ENCODE measurements at places on chromosomes 6 and 20.

DNA sequence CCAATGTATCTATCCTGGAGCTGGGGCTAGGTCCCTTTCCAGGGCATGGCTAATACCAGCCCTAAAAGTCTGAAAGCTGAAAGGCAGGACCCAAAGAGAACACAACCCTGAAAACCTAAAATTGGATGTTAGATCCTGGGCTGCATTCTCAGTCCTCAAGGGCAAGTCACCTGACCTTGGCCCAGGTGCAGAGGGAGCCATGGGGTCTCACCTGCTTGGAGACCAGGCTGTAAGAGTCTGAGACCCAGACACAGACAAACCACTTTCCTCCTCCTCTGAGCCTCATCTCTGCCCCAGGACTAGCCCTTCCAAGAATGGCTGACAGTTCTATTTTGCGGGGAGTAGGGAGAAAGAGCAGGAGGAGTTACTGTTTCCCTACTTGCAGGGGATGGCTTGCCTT lies 60.0 kb downstream of the EFCAB8 start:
- H3K36me3 ChIP-seq, result no peaks in the 10 kb centered on the region
- no peaks in the 10 kb centered on the region for H3K27me3 ChIP-seq
- no peaks in the 10 kb centered on the region for H3K4me1 ChIP-seq
- no peak overlapping the region for H3K27ac ChIP-seq

- H3K27me3 ChIP-seq, result no peaks in the 10 kb centered on the region
- peaks cover 7% of the 10 kb centered on the region for H3K4me1 ChIP-seq
- H3K27ac ChIP-seq, result no peak overlapping the region
- H3K36me3 ChIP-seq, result no peaks in the 10 kb centered on the region
Observed at GRCh38 chr6:100447081-100447899, 17.4 kb downstream of the SIM1 start.

GRCh38 chr20:42218621-42219374 lies 600.6 kb upstream of the CHD6 start:
- no peaks in the 10 kb centered on the region for H3K4me1 ChIP-seq
- no peak overlapping the region for H3K27ac ChIP-seq
- DNase-seq, result no peak
- no peaks in the 10 kb centered on the region for H3K27me3 ChIP-seq

DNA sequence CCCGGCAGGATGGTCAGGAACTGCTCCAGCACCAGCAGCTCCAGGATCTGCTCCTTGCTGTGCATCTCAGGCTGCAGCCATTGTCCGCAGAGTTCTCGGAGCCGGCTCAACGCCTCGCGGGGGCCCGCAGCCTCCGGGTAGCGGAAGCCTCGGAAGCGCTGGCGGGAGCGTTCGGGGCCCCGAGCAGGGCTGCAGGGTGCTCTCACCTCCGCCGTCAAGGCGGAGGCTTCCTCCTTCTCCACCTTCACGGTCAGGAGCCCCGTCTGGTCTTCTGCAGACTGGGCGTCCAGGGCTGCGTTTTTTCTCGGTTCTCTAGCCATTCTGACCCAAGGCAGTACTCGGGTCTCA lies 434 bp downstream of the ZKSCAN4 start:
- H3K27me3 ChIP-seq, result no peaks in the 10 kb centered on the region
- H3K4me1 ChIP-seq, result peaks cover 18% of the 10 kb centered on the region
- no peak for DNase-seq
- peak overlapping the region; percentile 67 for H3K4me3 ChIP-seq
- no peaks in the 10 kb centered on the region for H3K36me3 ChIP-seq

DNA sequence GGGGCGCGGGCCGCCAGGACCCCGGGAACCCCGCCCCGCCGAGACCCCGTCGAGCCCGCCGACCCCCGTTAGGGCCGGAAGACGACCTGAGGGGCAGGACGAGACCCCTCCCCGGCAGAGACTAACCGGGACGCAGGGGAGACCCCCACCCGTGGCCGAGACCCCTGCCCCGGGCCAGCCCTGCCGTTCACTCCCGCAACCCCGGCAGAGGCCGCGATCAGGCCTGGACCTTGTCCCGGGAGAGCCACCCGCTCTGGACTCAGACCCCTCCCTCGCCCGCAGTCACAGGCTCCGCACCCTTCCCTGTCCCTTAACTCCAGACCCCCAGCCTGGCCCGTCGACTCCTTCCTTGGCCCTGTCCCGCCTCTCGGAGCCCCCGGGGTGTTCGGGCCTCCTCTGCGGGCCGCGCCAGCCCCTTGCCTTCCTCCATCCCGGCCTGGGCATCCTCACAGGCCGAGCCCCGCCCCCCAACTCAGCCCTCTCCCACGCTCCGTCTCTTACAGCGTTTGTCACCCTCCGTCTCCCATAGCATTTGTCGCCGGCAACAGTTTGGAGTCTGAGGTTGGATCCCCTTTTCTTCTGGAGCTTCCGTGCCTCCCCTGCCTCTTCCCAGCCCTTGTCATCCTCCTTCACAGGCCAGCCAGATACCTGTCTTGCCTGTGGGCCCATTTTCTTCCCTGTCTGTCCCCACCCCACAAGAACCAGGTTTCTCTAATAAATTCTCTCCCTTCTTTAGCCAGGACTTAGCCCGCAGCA lies 569 bp downstream of the TCEA2 start:
- DNase-seq, result peak; percentile 69
- H3K4me1 ChIP-seq, result peaks cover 20% of the 10 kb centered on the region
- no peaks in the 10 kb centered on the region for H3K27me3 ChIP-seq
- peak overlapping the region; percentile 65 for H3K27ac ChIP-seq

- H3K27me3 ChIP-seq, result no peaks in the 10 kb centered on the region
- H3K4me1 ChIP-seq, result peaks cover 7% of the 10 kb centered on the region
- peak overlapping the region; percentile 75 for H3K27ac ChIP-seq
- peak overlapping the region; percentile 69 for H3K4me3 ChIP-seq
- H3K36me3 ChIP-seq, result no peaks in the 10 kb centered on the region
- peak; percentile 90 for DNase-seq
Observed at GRCh38 chr6:158536084-158536890, 23.6 kb upstream of the TMEM181 start.

- H3K36me3 ChIP-seq, result no peaks in the 10 kb centered on the region
- no peak overlapping the region for H3K4me3 ChIP-seq
- no peak overlapping the region for H3K27ac ChIP-seq
- no peaks in the 10 kb centered on the region for H3K27me3 ChIP-seq
- DNase-seq, result no peak
Observed at GRCh38 chr20:62562831-62563230, 79.5 kb upstream of the SLCO4A1 start.

- no peaks in the 10 kb centered on the region for H3K27me3 ChIP-seq
- no peak overlapping the region for H3K4me3 ChIP-seq
- no peaks in the 10 kb centered on the region for H3K4me1 ChIP-seq
- H3K36me3 ChIP-seq, result no peaks in the 10 kb centered on the region
- no peak for DNase-seq
Observed at GRCh38 chr6:22306741-22307466, 10.1 kb upstream of the PRL start.

GRCh38 chr6:16132909-16133308 lies 4.0 kb downstream of the MYLIP start:
- H3K27ac ChIP-seq, result no peak overlapping the region
- H3K4me1 ChIP-seq, result peaks cover 36% of the 10 kb centered on the region
- peak; percentile 44 for DNase-seq
- H3K36me3 ChIP-seq, result no peaks in the 10 kb centered on the region
- no peaks in the 10 kb centered on the region for H3K27me3 ChIP-seq

DNA sequence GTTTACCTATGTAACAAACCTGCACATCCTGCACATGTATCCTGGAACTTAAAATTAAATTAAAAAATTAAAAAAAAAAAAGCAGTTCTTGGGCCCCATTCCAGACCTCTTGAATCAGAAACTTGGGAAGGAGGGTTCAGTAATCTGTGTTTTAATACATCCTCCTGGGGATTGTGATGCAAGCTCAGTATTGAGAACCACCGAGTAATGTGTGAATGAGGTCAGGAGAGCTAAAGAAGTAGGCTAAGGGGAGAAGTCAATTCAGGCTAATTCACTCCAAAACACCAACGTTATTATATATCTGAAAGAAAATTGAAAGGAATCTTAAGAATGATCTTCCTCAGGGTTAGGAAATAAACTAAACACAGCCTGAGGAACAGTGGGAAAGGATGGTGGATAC lies 120.4 kb downstream of the RNF144B start:
- H3K27ac ChIP-seq, result no peak overlapping the region
- no peak overlapping the region for H3K4me3 ChIP-seq
- no peaks in the 10 kb centered on the region for H3K27me3 ChIP-seq
- no peak for DNase-seq
- no peaks in the 10 kb centered on the region for H3K4me1 ChIP-seq

DNA sequence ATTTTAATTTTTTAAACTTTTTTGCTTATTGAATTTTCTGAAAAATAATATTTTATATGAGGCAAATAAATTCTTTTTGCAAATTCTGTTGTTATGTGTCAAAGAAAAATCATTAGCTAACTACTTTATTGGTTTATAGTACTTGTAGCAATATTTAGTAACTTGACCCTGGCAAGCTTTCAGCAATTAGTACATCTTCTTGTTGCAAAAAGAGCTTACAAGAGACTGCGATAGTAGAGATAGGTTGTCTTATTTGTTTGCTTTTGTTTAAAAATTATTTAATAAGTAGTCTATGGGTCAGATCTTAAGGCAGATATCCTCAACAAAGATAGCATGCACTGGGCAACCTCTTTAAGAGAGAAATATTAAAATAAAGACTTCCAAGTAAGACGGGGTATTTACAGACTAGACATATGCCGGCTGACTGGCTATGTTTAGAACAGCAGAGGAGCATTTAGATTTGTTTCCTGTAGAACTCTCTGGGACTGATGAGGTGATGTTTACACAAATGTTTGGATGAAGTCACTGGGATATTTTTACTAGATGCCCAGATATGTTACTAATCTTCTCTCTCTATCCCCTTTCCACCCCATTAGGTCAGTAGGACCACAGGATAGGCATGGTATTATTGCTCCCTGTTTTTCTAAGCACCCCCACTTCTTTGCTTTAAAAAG lies 25.0 kb downstream of the VGLL2 start:
- H3K4me1 ChIP-seq, result no peaks in the 10 kb centered on the region
- H3K4me3 ChIP-seq, result no peak overlapping the region
- H3K36me3 ChIP-seq, result no peaks in the 10 kb centered on the region
- no peak overlapping the region for H3K27ac ChIP-seq
- no peak for DNase-seq

GRCh38 chr6:43683708-43684455 lies 3.7 kb downstream of the MRPS18A start:
- no peak overlapping the region for H3K4me3 ChIP-seq
- H3K27ac ChIP-seq, result no peak overlapping the region
- H3K36me3 ChIP-seq, result no peaks in the 10 kb centered on the region
- peaks cover 7% of the 10 kb centered on the region for H3K4me1 ChIP-seq
- DNase-seq, result no peak

DNA sequence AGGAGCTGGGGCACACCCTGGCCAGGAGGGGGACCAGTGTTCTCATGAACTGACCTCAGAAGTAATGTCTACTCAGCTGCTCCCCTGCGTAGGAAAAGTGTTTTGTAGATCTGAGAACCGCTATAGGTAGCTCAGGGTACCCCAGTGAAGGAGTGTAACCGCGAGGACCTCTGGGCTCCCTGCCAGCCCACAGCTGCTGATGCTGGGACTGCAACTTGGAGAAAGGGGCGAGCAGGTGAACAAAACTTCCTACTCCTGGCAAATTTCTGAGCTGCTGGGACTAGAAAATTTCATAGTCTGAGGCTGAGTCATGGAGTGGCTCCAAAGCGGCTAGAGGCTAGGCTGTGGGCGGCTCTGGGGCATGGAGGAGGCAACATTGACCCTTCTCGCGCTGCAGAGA lies 51.9 kb downstream of the PYGB start:
- H3K36me3 ChIP-seq, result no peaks in the 10 kb centered on the region
- H3K27me3 ChIP-seq, result no peaks in the 10 kb centered on the region
- H3K4me1 ChIP-seq, result peaks cover 16% of the 10 kb centered on the region
- no peak overlapping the region for H3K4me3 ChIP-seq
- no peak for DNase-seq

GRCh38 chr6:43767553-43768505 lies 2.2 kb upstream of the VEGFA start:
- no peak overlapping the region for H3K4me3 ChIP-seq
- peaks cover 14% of the 10 kb centered on the region for H3K4me1 ChIP-seq
- H3K27ac ChIP-seq, result no peak overlapping the region
- no peaks in the 10 kb centered on the region for H3K36me3 ChIP-seq
- H3K27me3 ChIP-seq, result no peaks in the 10 kb centered on the region
- DNase-seq, result no peak

GRCh38 chr20:50804437-50805348 lies 9.8 kb downstream of the BCAS4 start:
- H3K36me3 ChIP-seq, result no peaks in the 10 kb centered on the region
- DNase-seq, result no peak
- H3K4me3 ChIP-seq, result no peak overlapping the region
- H3K27me3 ChIP-seq, result no peaks in the 10 kb centered on the region

GRCh38 chr6:101876431-101876830 lies 482.9 kb downstream of the GRIK2 start:
- H3K4me3 ChIP-seq, result no peak overlapping the region
- H3K4me1 ChIP-seq, result no peaks in the 10 kb centered on the region
- H3K27ac ChIP-seq, result no peak overlapping the region

- no peaks in the 10 kb centered on the region for H3K4me1 ChIP-seq
- H3K4me3 ChIP-seq, result no peak overlapping the region
- H3K27me3 ChIP-seq, result no peaks in the 10 kb centered on the region
- no peaks in the 10 kb centered on the region for H3K36me3 ChIP-seq
- no peak overlapping the region for H3K27ac ChIP-seq
- DNase-seq, result no peak
Observed at GRCh38 chr6:21204951-21205350, 388.6 kb upstream of the SOX4 start.

GRCh38 chr6:4635666-4636065 lies 140.5 kb upstream of the CDYL start:
- H3K27me3 ChIP-seq, result no peaks in the 10 kb centered on the region
- no peak overlapping the region for H3K4me3 ChIP-seq
- DNase-seq, result no peak
- H3K36me3 ChIP-seq, result no peaks in the 10 kb centered on the region
- no peak overlapping the region for H3K27ac ChIP-seq

- H3K4me1 ChIP-seq, result no peaks in the 10 kb centered on the region
- H3K27me3 ChIP-seq, result no peaks in the 10 kb centered on the region
- no peaks in the 10 kb centered on the region for H3K36me3 ChIP-seq
- DNase-seq, result peak; percentile 46
- H3K27ac ChIP-seq, result no peak overlapping the region
Observed at GRCh38 chr6:111573131-111573883, 32.4 kb downstream of the TRAF3IP2 start.

DNA sequence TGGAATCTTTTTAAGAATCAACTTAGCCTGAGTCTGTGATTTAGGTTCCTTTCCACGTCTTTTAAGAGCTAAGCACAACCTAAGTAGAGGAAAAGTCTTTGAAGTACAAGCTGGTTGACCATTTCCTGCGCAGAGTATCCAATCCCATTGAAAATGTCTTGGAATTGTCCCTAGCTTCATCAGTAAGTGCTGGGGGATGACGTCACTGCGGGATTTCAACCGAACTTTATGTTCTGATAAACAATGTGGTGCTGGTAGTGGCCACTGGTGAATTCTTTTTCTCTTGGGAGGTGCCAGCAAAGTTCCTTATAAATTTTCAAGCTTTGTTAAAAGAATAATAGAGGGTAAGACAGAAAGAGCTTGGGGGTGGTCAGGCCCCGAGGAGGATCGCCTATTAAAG lies 69.2 kb downstream of the PDE7B start:
- H3K36me3 ChIP-seq, result no peaks in the 10 kb centered on the region
- no peaks in the 10 kb centered on the region for H3K27me3 ChIP-seq
- no peaks in the 10 kb centered on the region for H3K4me1 ChIP-seq
- no peak for DNase-seq
- no peak overlapping the region for H3K4me3 ChIP-seq

- H3K4me3 ChIP-seq, result no peak overlapping the region
- H3K27ac ChIP-seq, result no peak overlapping the region
- no peaks in the 10 kb centered on the region for H3K27me3 ChIP-seq
- no peaks in the 10 kb centered on the region for H3K4me1 ChIP-seq
Observed at GRCh38 chr6:12222405-12223366, 67.5 kb upstream of the EDN1 start.
